ENCODE measurements at places on chromosomes 5 and 9. TPM values are rescaled to one million over a fixed set of nuclear protein-coding genes. Genes with fewer than 3 reads are reported as not detected.

- no peaks in the 10 kb centered on the region for H3K4me1 ChIP-seq
- H3K27me3 ChIP-seq = no peaks in the 10 kb centered on the region
- no peak overlapping the region for H3K27ac ChIP-seq
- DNase-seq = no peak
- no peak overlapping the region for H3K4me3 ChIP-seq
These were observed 7.6 kb downstream of the HACD4 start for GRCh38 chr9:21023861-21024260.

DNA sequence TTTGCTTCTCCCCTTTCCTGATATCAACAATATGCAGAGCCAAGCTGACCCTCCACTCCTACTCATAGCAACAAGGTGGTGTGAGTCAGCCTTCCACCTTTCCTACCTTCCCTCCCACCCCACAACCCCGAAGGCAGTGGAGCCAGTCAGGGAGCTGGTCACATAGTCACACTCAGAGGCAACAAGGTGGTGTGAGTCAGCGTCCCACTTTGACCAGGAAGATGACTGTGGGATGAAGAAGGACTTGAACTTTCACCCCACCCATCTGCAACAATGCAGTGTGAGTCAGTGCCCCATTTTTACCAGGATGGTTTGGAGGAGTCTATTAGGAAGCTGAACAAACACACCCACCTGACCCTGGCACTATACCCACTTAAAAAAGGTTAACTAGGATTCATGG, 30.1 kb upstream of the ZNF782 start:
- DNase-seq = no peak
- no peak overlapping the region for H3K4me3 ChIP-seq
- peaks cover 5% of the 10 kb centered on the region for H3K27me3 ChIP-seq

- H3K27me3 ChIP-seq = no peaks in the 10 kb centered on the region
- H3K36me3 ChIP-seq = no peaks in the 10 kb centered on the region
- peak overlapping the region; percentile 17 for H3K27ac ChIP-seq
- H3K4me1 ChIP-seq = peaks cover 10% of the 10 kb centered on the region
These were observed 56.1 kb downstream of the WWC1 start for GRCh38 chr5:168347368-168348083.

GRCh38 chr5:116998024-116998423, 423.4 kb upstream of the SEMA6A start:
- no peaks in the 10 kb centered on the region for H3K36me3 ChIP-seq
- H3K4me3 ChIP-seq = no peak overlapping the region
- DNase-seq = no peak
- no peak overlapping the region for H3K27ac ChIP-seq
- H3K4me1 ChIP-seq = no peaks in the 10 kb centered on the region

DNA sequence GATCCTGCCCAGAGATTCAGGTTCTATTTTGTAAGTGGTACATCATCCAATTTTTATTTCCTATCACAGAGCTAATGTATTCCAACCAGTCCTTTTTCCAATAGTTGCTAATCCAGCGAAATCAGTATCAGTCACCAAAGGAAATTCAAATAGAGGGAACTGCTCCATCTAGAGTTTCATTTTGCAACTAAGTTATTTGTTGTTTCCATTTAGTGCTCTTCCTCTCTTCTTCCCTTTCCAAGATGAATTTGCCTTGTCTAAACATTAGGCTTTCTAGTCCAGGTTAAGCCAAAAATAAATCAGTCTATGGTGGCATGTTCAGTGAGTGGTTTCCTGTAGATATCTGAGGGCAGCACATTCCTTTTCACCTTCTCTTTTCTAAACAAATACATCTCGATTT, 79.8 kb upstream of the SPATA31D4 start:
- DNase-seq = no peak
- H3K4me3 ChIP-seq = no peak overlapping the region
- peaks cover 6% of the 10 kb centered on the region for H3K4me1 ChIP-seq
- no peaks in the 10 kb centered on the region for H3K36me3 ChIP-seq
- H3K27me3 ChIP-seq = no peaks in the 10 kb centered on the region

DNA sequence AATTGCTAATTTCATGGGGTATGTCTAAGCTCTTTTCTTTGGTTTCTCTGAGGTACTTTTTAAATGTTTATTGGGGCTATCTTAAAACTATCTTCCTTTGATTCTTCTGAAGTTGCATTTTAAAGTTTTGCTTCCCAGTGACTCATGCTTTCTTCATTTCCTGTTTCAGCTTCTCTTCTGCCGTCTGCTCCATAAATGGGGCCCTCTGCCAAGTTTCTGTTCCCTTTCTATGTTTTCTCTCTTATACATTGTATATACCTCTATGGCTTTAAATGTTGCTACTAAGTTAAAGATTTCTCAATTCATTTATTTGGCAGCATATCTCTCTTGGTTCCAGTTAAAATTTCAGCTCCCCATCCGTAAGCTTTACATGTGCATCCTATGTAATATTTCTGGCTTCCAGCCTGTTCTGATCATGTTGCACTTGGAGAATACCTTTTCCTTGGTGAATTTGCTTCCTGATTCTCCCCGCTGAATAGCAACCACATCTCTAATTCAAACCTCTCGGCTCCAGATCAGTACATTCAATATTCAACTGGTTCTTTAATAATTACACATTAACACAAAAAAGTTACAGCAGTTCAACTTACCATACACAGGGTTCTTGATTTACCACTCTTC, 125.3 kb downstream of the ST8SIA4 start:
- no peaks in the 10 kb centered on the region for H3K27me3 ChIP-seq
- no peak overlapping the region for H3K27ac ChIP-seq
- H3K36me3 ChIP-seq = no peaks in the 10 kb centered on the region
- peak; percentile 26 for DNase-seq

The SLC6A18 gene
- not detected for total RNA-seq

The SHISAL2B gene
- 2.8 TPM for total RNA-seq

The TRIO gene
- 165 TPM for total RNA-seq
